ENCODE measurements at places on chromosomes 4 and X.

DNA sequence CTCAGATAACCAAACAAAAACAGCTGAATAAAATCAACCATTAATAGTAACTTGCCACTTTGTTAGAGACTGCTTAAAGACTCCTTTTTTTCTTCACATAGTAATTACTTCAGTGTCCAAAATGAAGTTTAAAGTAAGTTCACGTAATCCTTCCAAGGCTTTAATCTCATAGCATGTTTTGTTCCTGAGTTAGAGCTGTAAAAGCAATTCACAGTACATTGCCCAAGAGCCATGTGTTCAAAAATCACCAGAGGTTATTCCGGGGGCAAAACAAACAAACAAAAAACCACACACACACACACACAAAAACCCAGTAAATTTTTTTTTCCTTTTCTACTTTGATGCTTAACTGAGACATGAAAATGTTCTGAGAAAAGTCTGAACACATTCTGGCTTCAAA is 6.1 kb downstream of the GPR82 start:
- no peak for DNase-seq

DNA sequence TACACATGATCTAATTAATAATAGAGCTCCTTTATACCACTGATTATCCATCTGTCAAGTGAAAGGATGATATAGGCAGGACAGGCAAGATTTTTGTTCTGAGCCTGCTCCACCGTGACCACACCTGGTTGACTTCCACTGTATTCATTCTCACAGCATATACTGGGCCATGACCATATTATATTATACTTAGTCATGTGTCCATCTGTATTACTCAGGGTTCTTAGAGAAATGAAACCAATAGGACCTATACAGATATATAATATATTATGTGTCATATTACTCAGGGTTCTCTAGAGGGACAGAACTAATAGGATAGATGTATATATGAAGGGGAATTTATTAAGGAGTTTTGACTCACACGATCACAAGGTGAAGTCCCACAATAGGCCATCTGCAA is 675.1 kb downstream of the GRXCR1 start:
- no peak for DNase-seq

DNA sequence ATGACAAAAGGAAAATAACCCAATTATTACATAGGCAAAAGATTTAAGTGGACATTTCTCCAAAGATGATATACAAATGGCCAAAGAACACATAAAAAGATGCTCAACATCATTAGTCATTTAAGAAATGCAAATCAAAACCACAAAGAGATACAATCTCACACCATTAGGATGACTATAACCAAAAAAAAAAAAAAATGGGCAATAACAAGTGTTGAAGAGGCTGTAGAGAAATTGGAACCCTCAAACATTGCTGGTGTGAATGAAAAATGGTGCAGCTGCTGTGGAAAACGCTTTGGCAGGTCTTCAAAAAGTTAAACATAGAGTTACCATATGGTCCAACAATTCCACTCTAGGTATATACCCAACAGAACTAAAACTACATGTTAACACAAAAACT is 5.6 kb upstream of the PRDX4 start:
- no peak for DNase-seq

DNA sequence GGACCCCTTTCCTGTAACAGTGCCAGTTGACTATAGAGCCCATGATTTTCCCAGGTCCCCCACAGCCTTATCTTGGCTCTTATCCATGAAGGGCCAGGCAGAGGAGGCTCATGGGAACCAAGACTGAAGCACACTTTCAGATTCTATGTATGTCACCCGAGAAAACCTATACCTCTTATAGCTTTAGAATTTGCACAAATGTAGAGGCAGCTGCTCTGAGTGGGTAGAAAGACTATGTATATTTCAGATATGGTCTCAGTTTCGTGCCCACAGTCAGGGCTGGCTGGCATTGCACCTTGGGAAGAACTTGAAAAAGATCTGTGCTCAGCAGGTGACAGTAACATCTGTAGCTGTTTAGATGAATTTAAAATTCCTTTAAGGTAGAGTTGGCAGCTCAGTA is 8.3 kb upstream of the LNX1 start:
- DNase-seq = no peak

DNA sequence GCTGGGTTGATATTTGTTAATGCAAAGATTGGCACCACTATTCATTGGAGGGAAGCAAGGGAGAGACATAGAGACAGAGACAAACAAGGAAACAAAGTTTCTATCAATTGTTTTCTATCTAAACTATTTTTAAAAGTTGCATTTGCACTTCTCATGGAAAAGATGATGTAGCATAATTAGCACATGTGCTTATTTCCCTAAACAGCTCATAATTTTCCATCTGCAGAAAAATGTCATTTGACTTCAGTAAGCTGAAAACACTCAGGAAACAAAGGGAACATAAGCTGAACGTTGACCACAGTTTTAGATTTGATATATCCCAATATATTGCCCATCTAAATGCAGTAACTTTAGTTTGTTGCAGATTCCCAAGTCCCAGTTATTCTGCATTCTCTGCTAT is 18.5 kb upstream of the SPP1 start:
- DNase-seq = no peak

DNA sequence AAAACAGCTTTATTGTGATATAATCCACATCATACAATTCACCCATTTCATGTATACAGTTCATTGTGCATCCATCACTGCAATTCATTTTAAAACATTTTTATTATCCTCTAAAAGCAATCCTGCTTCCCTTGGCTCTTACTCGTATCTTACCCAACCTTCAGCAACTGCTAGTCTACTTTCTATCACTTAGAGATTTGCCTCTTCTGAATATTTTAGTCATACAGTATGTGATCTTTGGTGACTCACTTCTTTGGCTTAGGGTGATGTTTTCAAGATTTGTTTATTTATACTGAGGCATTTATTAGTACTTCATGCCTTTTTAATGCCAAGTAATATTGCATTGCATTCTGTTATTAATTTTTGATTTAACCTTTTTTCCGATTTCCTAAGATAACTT is 15.0 kb upstream of the MSMO1 start:
- no peak for DNase-seq

DNA sequence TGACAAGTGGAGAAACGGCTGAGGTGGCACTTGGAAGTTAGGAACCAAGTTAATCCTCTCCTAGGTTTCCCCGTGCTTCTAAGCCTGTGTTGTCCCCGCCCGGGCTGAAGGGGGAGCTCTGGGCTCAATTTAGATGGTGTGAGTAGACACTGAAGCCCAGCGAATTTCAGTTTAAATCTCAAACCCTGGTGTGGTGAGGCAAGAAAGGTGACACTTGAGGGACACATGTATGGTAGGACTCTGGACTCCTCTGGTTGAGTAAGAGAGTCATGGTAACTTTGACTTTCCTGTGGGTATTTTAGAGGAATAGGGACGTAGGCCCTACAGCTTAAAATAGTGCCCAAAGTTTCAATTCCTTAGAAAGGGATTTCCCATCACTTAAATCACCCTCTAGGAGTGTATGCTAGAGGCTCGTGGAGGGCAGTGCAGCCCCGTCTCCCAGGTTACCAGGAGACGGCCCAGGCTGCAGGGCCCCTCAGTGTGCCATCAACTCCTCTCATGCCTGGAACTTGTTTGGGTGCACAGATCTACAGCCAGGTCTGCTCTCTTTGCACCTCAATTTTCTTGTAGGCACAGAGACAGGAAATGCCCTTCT is 24.0 kb downstream of the HAND2 start:
- DNase-seq = no peak

DNA sequence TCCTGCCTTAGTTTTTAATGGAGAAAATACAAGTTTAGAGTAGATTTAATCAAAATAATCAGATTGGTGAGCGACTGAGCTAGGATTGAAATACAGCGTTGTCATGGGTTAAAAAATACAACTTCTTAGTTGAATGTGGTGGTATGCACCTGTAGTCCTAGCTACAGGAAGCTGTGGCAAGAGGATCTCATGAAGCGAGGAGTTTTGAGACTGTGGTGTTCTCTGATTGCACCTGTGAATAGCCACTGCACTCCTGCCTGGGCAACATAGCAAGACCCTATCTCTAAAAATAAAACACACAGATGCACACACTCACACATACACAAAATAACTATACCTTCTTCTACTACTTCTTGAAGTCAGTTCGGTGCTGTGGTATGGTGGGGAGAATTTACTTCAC is 19.8 kb upstream of the GBA3 start:
- DNase-seq = no peak

- no peak for DNase-seq
These were observed 359.4 kb upstream of the ZCCHC13 start for GRCh38 chrX:73944563-73944908.

DNA sequence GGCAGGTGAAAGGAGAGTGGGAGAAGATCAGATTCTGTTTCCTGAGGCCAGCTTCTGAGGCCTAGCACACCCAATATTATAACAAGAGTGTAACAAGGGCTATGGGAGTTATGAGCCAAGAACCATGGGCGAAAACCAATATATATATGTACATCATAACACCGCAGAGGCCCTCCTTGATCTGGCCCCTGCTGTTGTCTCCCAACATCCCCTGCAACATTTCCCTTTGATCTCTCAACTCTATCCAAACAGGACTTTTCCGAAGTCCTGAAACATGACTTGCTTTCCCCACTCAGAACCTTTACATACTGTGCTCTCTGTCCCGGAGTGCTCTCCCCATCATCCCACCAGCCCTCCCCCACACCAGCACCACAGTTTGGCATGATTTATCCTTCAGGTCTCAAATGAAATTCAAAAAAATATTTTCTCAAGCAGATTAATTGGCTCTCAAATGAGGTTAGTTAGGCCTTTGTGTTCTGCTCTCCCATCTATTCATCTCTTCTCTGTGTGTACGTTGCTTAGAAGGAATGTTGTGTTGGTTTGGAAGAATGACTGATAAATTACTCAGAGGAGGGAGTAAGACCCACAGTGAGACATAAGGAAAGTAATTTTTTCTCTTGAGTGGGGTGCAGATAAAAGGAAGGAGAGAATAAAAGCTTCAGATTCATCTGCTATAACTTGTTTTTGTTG is 58.1 kb upstream of the SMIM10 start:
- DNase-seq = no peak

DNA sequence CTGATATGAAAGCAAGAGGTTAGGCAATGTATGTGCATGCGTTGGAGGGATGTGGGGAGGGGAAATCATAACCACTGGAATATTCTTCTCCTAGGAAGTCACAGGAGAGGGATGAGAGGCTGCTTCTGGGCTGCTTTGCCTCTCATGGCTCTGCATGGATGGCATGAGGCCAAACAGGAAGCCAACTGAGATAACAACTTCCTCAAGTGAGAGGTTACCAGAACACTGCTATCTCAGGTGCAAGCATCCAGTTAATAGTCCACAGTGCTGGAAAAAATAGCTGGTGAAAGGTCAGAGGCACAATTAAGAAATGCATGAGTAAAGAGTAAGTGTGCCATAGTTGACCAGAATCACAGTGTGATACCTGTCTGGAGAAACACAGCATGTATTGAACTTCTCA is 113.3 kb downstream of the ELOVL6 start:
- DNase-seq = no peak

DNA sequence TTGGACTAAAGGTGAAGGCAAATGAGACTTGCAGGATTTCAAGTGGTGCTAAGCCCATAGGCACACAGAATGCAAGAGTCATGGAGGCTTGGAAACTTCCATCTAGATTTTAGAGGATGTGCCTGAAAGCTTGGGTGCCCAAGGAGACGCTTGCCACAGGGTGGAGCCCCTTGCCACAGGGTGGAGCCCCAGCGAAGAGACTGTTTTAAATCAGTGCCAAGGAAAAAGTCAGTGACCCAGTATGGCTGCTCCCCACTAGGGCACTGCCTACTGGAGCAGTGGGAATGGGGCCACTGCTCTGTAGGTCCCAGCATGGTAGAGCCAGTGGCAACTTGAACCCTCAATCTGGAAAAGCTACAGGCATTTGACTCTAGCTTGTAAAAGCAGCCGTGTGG is 794.2 kb upstream of the LCORL start:
- DNase-seq = no peak

- no peak for DNase-seq
These were observed 3.3 kb upstream of the LRAT start for GRCh38 chr4:154740462-154740861.

DNA sequence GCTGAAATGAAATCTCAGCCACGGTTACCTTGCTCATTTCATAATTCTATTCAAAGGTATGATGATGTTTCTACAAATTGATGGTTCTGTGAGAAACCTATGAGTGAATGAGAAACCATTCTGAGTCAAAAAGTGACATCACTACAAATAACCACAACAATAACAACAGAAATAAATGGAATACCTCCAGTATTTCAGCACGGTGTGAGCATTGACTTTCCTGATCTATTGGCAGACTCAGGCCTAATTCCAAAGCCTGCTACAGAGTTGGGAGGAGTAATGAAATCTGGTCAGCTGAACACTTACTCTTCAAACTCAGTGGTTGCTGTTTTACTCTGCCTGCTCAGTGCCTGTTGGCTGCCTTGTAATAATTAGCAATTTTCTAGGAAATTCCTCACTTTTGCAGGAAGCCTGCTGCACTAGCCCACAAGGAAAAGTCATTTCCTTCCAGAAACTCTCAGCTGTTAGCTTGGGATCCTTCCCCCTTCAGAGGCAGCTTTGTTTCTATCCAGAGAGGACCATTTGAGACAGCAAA is 18.8 kb upstream of the SYNPO2 start:
- no peak for DNase-seq

DNA sequence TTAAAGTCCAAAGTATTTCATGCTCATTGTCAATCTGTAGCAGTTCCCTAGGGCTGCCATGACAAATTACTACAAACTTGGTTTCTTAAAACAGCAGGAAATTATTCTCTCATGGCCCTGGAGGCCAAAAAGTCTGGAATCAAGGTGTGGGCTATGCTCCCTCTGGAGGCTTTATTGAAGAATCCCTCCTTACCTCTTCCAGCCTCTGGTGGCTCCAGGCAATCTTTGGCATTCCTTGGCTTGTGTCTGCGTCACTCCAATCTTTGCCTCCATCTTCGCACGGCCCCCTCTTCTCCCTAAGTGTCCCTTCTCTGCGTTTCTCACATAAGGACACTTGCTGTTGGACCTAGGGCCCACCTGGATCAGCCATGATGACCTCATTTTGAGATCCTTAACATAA is 170.4 kb downstream of the SMIM20 start:
- no peak for DNase-seq

DNA sequence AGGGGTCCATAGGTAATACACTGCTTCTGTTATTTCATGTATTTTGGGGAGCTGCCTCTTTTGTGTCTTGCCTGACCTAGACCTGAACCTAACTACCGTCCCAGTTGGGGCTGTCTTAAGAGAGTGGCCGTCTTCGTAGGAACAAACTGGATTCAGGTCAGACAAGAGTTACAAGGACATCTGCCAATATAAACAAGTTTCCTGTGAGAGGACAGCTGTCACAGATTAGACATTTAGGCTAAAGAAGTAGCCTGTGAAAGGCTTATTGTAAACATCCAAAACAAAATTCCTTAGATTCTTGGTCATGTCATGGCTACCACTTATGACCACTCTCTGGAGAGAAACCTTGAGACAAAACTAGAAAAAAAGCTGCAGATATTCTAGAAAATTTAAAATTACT is 797.6 kb upstream of the AADAT start:
- no peak for DNase-seq
